SK-N-MC (cell line): ENCODE measurements at places on chromosomes 3 and 15.
A peak's percentile ranks its signal among the peaks of the same experiment; 100 is the strongest.

DNA sequence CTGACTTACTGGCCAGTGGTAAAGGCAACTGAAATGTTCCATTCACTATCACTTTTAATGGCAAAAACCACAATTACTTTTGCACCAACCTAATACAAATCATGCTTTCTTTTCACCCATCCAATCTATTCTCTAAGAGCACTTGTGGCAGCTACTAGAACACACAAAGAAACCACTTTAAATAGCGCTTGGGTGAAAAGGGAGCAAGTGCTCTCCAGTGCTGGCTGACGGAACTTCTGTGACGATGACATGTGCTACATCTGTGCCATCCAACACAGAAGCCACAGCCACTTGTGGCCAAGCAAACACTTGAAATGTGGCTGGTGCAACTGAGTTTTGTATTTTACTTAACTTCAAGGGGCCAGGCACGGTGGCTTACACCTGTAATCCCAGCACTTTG is 18.9 kb downstream of the SH3BP5 start:
- no peak for DNase-seq

- DNase-seq: peak; percentile 42
Observed at GRCh38 chr3:73215281-73215680, 153.8 kb downstream of the EBLN2 start.

DNA sequence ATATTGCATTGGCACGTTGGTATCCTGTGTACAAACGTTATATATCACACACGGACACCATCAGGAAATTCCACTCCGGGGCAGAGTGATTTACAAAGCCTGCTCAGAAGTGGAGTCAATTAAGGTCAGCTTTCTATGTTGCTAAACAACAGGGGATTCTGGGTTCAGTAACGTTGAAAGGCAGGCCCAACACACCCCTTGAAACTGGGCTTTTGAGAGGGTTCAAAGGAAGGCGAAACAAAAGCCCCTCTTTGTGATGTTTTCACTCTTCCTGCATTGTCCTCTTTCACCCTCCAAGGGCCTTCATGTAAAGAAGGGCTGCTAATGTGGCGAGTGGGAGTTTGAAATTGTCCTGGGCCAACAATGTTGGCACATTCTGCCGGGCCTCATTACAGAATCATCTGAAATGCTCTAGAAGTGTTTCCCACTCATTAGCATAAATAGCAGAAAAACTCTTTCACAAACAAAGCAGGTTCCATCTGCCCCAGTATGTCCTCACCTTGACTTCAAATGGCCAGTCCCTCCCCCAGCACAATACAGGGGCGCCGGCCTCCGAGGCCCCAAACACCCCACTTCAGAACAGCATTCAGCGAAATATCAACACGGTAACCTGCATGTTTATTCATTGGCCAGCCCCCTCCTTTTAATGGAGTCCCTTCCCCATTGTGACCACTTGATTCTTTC is 76.4 kb downstream of the HES1 start:
- DNase-seq: no peak

- no peak for DNase-seq
Observed at GRCh38 chr15:48925714-48926223, 38.0 kb downstream of the SHC4 start.

GRCh38 chr3:71010726-71011455 is 572.6 kb downstream of the FOXP1 start:
- DNase-seq: no peak

DNA sequence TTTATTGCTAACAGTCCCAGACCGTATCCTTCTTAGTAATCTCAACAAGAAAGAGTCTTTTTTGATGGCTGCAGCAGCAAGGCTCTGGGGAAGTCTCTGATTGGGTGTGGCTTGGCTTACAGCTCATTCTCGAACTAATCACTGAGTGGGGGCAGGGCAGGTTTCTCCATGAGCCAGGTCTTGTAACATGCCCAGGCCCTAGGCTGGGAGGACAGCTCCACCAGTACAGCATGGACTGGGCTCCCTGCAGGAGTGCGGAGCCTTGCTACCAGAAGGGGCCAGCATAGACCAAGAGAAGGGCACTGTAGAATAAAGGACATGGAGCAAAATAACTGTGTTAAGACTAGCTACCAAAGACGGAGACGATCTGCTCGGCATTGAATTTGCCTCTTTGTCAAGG is 7.2 kb downstream of the CD276 start:
- DNase-seq: no peak

GRCh38 chr3:58332575-58333188 is at the start of gene PXK:
PXK (plus strand) TSS chr3:58332892; CDS start chr3:58332989, 97 bp downstream.
- no peak for DNase-seq
